Lung (tissue), 17 donors: ENCODE measurements at places on chromosomes 1 and 21. TPM values are rescaled to one million over a fixed set of nuclear protein-coding genes. Genes with fewer than 3 reads are reported as not detected.

Gene TRIM33
- total RNA-seq = 102 TPM

Gene KLHL20
- total RNA-seq = 23.8 TPM

Gene CSF3R
- total RNA-seq = 129 TPM

Gene LAMC2
- 49.6 TPM for total RNA-seq

Gene ATP1A2
- 4.8 TPM for total RNA-seq

Gene ZNF683
- total RNA-seq = 0.40 TPM

GRCh38 chr1:16055613-16056520 is 12.3 kb downstream of the CLCNKB start:
- H3K4me3 ChIP-seq = no peak overlapping the region
- H3K4me1 ChIP-seq = no peaks in the 10 kb centered on the region
- no peaks in the 10 kb centered on the region for H3K36me3 ChIP-seq

- no peaks in the 10 kb centered on the region for H3K27me3 ChIP-seq
- H3K4me3 ChIP-seq = no peak overlapping the region
- DNase-seq = no peak
- no peak overlapping the region for H3K27ac ChIP-seq
Observed at GRCh38 chr1:232367293-232367692, 262.6 kb downstream of the SIPA1L2 start.

DNA sequence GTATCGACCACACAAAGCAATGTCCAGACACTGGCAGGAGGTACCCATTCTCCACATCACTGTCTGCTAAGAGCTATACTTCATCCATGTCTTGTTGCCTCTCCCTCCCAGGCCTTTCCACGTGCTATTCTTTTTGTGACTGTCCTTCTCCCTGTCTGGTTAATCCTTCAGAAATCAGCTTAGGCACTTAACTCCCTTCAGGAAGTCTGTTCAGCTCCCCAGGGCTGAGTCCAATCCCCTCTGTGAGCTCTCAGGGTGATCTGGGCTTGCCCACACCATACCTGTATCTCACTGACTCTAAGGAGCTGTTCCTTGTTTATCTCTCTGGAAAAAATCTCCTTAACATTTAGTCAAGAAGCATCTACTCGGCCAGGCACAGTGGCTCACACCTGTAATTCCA is 69.4 kb downstream of the NID1 start:
- no peak overlapping the region for H3K4me3 ChIP-seq
- H3K27me3 ChIP-seq = no peaks in the 10 kb centered on the region
- no peak for DNase-seq
- H3K27ac ChIP-seq = no peak overlapping the region
- H3K36me3 ChIP-seq = peaks cover 3% of the 10 kb centered on the region

DNA sequence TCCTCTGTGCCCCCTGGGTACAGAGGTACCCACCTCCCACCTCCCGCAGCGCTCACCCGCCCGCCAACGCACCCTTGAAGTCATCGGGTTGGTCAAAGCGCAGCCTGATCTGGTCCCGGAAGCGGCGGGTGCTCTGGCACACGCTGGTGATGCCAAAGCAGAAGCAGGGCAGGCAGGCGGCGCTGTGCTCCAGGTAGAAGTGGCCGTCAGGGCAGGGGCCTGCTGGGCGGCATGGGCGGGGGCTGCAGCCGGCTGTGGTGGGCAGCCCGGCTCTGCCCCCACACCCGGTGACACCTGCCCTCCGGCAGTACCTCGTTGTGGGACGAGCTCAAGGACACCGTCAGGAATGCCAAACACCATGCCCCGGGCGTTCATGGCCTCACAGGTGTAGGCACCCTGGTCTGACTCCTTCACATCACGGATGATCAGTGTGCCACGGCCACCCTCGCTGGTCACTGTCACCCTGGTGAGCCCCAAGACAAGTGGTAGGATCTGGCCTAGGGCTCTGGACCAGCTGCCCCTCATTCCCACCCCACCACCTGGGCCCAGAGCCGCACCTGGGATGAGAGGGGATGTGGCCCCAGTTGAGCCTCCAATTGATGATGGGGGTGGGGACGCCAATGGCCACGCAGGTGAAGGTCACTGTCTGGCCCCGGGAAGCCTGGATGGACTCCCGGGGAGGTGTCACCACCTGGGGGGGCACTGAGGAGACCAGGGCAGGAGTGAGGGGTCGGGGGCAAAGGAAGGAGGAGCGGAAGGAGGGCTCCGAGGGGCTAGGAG is 52.5 kb downstream of the HSPG2 start:
- no peaks in the 10 kb centered on the region for H3K27me3 ChIP-seq
- no peak for DNase-seq
- H3K4me1 ChIP-seq = no peaks in the 10 kb centered on the region
- peaks cover 10% of the 10 kb centered on the region for H3K36me3 ChIP-seq
- no peak overlapping the region for H3K4me3 ChIP-seq
- no peak overlapping the region for H3K27ac ChIP-seq

DNA sequence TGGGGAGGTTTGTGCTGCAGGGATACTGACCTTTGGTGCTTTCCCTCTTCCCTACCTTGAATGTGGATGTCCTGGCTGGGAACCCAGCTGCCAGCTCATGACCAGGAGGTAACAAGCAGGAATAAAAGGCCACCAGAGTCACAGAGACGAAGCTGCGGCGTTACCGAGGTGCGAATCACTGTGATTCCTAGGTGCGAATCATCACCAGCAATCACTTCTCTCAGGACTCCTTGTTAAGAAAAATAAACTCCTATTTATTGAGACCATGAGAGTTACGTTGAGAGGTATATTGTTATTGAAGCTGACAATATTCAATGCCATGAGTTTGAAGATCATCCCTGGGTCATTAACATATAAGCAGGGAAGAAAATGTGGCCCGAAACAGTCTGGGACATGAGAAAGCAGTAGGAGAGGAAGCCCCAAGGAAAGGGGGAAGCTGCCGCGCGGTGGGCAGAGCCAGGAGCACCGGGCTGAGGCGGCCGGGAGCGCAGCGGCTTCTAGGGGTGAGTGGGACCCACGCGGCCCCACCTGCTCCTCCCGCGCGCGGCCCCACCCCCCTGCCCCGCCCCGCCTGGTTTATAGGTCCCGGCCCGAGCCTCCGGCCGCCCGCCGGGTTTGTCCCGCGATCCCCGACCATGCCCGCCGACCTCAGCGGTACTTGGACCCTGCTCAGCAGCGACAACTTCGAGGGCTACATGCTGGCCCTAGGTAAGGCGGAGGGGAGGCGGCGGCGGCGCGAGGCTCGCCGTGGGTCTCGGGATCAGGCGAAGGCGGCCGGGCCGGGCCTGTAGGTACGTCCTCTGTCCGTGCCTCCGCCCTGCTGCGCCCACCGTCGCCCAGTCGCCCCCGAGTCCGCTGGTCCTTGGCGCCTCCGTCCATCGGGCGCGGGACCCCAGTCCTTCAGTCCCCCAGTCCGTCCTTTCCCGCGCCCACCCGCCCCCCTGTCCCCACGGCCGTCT is at the start of gene RBP7:
Gene RBP7, plus strand, starts transcription at position 605 of the 959 bp plus-strand sequence. Its CDS starts 31 bp downstream, at position 636.
- peak; percentile 16 for DNase-seq
- H3K27me3 ChIP-seq = peaks cover 27% of the 10 kb centered on the region
- no peaks in the 10 kb centered on the region for H3K36me3 ChIP-seq
- H3K4me1 ChIP-seq = peaks cover 9% of the 10 kb centered on the region

- no peaks in the 10 kb centered on the region for H3K4me1 ChIP-seq
- H3K4me3 ChIP-seq = no peak overlapping the region
- H3K36me3 ChIP-seq = peaks cover 6% of the 10 kb centered on the region
- no peak overlapping the region for H3K27ac ChIP-seq
- no peaks in the 10 kb centered on the region for H3K27me3 ChIP-seq
Observed at GRCh38 chr1:180920702-180921101, 8.0 kb downstream of the KIAA1614 start.

DNA sequence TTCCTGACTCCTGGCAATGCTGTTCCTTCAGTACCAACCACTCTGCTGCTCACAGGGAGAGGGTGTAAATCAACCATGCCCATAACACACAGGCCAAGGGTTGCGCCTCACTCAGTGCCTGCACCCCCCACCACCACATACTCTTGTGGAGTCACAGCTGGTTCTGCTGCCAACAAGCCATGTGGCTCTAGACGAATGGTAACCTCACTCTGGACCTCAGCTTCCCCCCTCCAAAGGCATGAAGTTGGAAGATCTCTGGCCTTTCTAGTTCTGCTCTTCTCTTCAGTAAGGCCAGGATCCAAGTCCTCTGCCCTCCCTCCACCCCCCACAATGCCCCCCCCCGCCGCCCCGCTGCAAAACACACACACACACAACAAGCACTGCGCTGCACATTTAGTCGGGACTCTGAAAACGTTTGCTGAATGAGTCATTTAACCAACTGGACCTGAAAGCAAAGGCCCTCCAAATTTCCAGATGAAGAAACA is 1.7 kb upstream of the GLIS1 start:
- H3K4me1 ChIP-seq = peaks cover 18% of the 10 kb centered on the region
- no peak overlapping the region for H3K27ac ChIP-seq
- no peak for DNase-seq
- H3K27me3 ChIP-seq = peaks cover 13% of the 10 kb centered on the region

DNA sequence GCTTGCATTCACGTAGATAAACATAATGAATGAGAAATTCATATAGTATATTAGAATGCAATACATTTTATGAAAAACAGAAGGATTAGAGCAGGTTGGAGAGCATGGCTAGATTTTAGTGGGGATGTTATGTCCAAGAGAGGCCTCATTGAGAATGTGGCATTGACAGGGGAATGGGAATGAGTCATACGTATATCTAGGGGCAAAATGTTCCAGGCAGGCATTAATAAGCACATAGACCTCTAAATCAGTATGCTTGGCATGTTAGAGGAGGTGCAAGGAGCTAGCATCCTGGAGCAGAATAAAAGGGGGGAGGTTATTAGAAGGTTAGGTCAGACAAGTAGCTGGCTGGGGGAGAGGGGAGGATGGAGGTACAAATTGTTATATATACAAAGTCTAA is 93.0 kb downstream of the USH2A start:
- DNase-seq = no peak
- no peak overlapping the region for H3K27ac ChIP-seq
- H3K36me3 ChIP-seq = no peaks in the 10 kb centered on the region
- no peaks in the 10 kb centered on the region for H3K4me1 ChIP-seq
- no peak overlapping the region for H3K4me3 ChIP-seq

DNA sequence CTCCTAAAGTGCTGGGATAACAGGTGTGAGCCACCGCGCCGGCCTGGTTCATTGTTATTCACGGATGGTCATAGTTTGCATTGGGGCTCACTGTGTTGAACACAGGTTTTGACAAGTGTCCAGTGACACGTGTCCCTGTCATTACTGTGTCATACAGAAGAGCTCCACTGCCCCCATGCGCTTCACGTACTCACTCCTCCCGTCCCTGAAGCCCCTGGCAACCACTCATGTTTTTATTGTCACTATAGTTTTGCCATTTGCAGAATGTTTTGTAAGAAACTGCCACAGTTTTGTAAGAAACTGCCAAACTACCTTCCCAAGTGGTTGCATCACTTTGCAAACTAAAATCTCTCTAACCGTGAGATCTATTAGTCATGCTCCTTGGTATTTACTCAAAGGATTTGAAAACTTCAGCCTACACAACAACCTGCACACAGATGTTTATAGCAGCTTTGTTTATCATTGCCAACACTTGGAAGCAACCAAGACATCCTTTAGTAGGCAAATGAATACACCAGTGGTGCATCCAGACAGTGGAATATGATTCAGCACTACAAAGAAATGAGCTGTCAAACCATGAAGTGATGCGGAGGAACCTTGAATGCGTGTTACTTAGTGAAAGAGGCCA is 163.2 kb upstream of the COL6A1 start:
- H3K4me1 ChIP-seq = no peaks in the 10 kb centered on the region
- H3K36me3 ChIP-seq = no peaks in the 10 kb centered on the region
- H3K27ac ChIP-seq = no peak overlapping the region
- no peaks in the 10 kb centered on the region for H3K27me3 ChIP-seq
- DNase-seq = no peak

- no peaks in the 10 kb centered on the region for H3K4me1 ChIP-seq
- DNase-seq = no peak
- H3K27me3 ChIP-seq = peaks cover 2% of the 10 kb centered on the region
- no peak overlapping the region for H3K27ac ChIP-seq
- no peaks in the 10 kb centered on the region for H3K36me3 ChIP-seq
Observed at GRCh38 chr1:231206856-231207255, 34.2 kb upstream of the GNPAT start.

DNA sequence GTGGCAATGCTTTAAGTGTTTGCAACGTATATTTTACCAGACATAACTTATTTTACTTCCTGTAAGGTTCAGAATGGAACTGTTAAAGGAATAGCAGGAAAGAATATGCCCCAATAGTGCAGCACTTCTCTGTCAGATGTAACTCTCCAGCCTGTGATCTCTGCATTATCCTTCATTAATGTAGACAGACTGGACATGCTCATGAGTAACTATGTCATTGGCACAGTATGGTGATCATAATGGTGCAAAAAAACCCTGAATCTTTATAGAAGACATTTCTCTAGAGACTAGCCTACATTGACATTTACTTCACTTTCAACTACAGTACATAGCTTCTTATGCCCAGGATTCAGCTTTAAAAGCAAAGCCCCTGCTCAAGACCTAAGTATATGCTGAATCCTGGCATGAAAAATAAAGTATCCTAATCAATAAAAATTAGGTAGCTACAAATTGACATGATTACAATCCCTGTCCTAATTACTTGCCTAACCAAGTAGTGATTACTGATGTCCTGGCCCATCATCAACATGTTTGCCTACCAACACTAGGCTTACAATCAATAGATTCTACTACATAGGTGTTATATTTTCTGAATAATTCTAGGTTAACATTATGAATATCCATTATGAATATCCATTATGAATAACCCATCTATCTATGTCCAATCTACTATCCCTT is 13.9 kb downstream of the COX20 start:
- no peak overlapping the region for H3K27ac ChIP-seq
- no peak for DNase-seq
- no peak overlapping the region for H3K4me3 ChIP-seq
- no peaks in the 10 kb centered on the region for H3K27me3 ChIP-seq

- DNase-seq = no peak
- no peaks in the 10 kb centered on the region for H3K36me3 ChIP-seq
- peaks cover 5% of the 10 kb centered on the region for H3K4me1 ChIP-seq
- H3K27me3 ChIP-seq = no peaks in the 10 kb centered on the region
- no peak overlapping the region for H3K4me3 ChIP-seq
Observed at GRCh38 chr1:234900595-234900994, 228.0 kb downstream of the TOMM20 start.

GRCh38 chr1:200336901-200337391 is 72.9 kb downstream of the ZNF281 start:
- H3K4me1 ChIP-seq = no peaks in the 10 kb centered on the region
- H3K36me3 ChIP-seq = no peaks in the 10 kb centered on the region
- DNase-seq = no peak
- H3K4me3 ChIP-seq = no peak overlapping the region

DNA sequence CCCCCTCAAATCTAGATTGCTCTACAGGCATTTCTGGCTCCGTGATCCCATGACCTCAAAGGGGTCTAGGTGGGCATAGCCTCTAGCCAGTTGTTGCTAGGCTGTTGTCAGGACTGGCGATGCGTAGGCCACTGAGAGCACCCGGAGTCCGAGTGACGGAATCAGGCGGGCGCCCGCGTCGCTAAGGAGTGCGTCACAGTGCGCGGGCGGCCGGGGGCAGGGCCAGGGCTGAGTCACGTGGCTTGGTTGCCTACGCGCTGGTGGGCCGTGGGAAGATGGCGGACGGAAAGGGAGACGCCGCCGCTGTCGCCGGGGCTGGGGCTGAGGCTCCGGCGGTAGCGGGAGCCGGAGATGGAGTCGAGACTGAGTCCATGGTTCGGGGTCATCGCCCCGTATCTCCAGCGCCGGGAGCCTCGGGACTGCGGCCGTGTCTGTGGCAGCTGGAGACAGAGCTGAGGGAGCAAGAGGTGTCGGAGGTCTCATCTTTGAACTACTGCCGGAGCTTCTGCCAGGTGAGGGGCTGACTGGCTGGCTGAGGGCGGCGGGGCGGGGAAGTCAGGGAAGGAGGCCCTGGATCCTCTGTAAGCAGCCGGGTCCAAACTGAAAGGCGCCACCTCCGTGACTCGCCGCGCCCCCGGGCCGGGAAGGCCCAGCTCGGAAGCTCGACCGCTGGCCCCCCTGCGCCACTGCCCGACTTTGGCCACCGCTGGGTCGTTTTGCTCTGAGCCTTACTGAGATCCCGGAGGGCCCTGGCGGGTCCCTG is at the start of gene RLF:
Gene RLF, plus strand, starts transcription at position 263 of the 763 bp plus-strand sequence. Its CDS starts 13 bp downstream, at position 276.
- peak within 1 kb of the TSS; percentile 93 for H3K27ac ChIP-seq
- H3K36me3 ChIP-seq = no peaks in the 10 kb centered on the region
- peak within 1 kb of the TSS; percentile 89 for H3K4me3 ChIP-seq
- H3K27me3 ChIP-seq = no peaks in the 10 kb centered on the region
